GM12892 (cell line): ENCODE measurements at places on chromosomes 7 and 10.

- DNase-seq: no peak
Measured at GRCh38 chr7:37282927-37283326, 165.7 kb downstream of the ELMO1 start.

- no peak for DNase-seq
Measured at GRCh38 chr7:26495569-26495968, 203.9 kb downstream of the SNX10 start.

- no peak for DNase-seq
Measured at GRCh38 chr10:17735166-17735941, 16.6 kb upstream of the TMEM236 start.

GRCh38 chr7:2213551-2214215 is 19.1 kb downstream of the MAD1L1 start:
- DNase-seq: no peak

DNA sequence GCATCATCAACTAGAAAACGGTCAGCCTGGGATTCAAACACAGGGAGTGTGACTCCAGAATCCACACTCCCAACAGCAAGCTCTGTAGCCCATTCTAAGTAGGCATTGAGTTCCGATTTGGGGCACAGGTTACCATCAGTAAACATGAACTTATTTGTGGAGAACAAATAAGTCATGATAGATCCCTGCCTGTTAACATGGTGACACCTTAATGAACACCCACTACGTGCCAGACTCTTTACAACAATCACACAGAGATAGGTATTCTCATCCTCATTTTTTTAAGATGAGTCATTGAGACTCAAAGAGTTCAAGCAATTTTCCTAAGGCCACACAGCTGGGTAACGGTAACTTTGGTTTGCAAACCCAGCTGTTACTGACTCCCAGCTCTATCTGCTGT is 91.5 kb downstream of the LYZL2 start:
- DNase-seq: no peak

- no peak for DNase-seq
Measured at GRCh38 chr7:50782375-50783208, at the start of gene GRB10. GRB10 (minus strand) TSS chr7:50782896; CDS start chr7:50732322, 50,574 bp downstream.

- no peak for DNase-seq
Measured at GRCh38 chr7:27156508-27156898, at the start of gene HOXA7. HOXA7 (minus strand) TSS chr7:27156675; CDS start chr7:27156545, 130 bp downstream.

- no peak for DNase-seq
Measured at GRCh38 chr10:57844387-57844998, 423.2 kb downstream of the IPMK start.

- DNase-seq: no peak
Measured at GRCh38 chr10:35409094-35409582, 72.8 kb downstream of the CCNY start.

GRCh38 chr7:73715648-73716317 is 3.7 kb downstream of the STX1A start:
- DNase-seq: no peak

GRCh38 chr10:77070346-77070745 is 567.3 kb downstream of the KCNMA1 start:
- no peak for DNase-seq

GRCh38 chr10:133318494-133319127 is 9.9 kb downstream of the ZNF511 start:
- peak; percentile 65 for DNase-seq

DNA sequence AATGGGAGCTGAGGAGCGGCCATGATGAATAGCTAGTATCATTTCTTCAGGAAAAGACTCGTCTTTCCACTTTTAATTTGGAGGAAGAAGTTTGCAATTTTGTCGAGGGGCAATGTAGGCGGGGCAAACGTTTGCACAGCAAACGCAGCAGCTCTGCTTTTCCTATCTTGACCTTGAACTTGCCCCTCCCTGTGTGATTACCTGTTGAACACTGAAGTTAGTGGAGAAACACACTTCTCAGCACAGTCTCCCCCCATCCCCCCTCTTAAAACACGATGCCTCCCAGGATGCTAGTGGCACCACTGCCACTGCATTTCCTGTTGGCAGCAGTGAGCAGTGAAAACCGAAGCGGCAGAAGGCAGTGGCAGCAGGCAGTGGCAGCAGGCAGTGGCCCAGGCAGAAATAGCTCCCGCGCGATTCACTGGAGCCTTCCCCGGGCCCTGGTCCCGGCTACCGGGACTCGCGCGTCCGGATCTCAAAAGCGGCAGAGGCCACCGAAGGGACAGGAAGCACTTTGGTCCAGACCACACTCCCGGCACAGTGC is at the start of gene EPDR1:
TSS of gene EPDR1 (plus strand) at position 336 of the 544 bp plus-strand sequence. CDS start 300 bp downstream, outside the sequence.
- no peak for DNase-seq

- no peak for DNase-seq
Measured at GRCh38 chr7:129066290-129067131, 11.6 kb upstream of the TNPO3 start.

- no peak for DNase-seq
Measured at GRCh38 chr7:148135116-148135515, 455.4 kb upstream of the C7orf33 start.

DNA sequence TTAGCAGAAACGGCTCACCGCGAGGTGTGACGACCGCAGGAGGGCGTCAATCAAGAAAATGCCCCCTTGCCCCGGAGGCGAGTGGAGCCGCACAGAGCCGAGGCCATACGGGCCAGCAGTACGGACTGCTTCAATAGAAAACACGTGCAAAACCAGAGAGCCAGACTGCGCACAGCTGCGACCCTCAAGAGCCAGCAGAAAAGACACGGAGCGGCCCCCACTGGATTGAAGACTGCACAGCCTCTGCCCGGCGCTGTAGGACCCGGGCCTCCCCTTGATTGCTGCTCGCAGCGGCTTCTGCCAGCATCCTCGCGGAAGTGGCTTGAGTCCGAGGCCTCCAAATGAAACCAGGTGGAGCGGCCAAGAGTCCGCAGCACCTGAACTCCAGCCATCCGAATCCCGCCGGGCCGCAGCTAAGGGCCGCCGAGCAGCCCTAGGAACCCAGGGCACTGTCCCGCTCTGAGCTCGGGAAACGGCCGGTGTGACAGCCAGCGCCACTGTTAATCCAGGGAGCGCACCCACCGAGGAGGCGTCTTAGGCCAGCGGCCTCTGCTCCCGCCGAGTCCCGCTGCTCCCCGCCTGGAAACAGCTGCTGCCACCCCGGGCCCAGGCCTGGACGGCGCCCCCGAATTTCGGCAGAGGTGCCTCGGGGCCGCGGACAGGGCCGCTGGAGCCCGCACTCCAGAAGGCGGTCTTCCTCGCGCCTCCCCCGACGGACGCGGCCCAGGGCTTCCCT is 660 bp upstream of the HHEX start:
- no peak for DNase-seq
